ENCODE measurements at places on chromosomes 6 and 20. TPM values are rescaled to one million over a fixed set of nuclear protein-coding genes. Genes with fewer than 3 reads are reported as not detected.
A peak's percentile ranks its signal among the peaks of the same experiment; 100 is the strongest.

The KIAA0408 gene
- 1.4 TPM for total RNA-seq

The DBNDD2 gene
- 56.5 TPM for total RNA-seq

The HRH3 gene
- not detected for total RNA-seq

The SEL1L2 gene
- total RNA-seq = not detected

The MUCL3 gene
- total RNA-seq = not detected

The TMEM217 gene
- total RNA-seq = 2.6 TPM

The RGS17 gene
- total RNA-seq = 0.18 TPM

The EYA4 gene
- total RNA-seq = 3.4 TPM

The WFDC2 gene
- total RNA-seq = 30.4 TPM

The BPHL gene
- 24.5 TPM for total RNA-seq

- DNase-seq = no peak
Measured at GRCh38 chr6:16688984-16689636, 72.2 kb downstream of the ATXN1 start.

DNA sequence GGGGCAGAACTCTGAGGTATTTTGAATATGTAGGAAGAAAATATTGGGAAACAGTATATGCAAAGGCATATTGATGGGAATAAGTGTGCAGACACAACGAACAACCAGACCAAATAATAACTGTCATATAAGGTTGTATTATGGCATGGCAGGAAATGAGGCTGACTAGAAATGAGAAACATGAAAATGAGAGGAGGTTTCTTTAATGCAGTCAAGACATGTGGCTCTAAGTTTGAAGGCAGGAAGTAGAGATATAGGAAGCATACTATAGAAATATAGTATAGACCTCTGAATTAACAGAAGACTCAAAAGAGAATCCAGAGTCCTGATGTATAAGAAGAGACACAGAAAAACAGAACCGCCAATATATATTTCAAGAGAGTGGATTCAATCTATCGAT lies 459.7 kb upstream of the PTCHD4 start:
- DNase-seq = no peak

DNA sequence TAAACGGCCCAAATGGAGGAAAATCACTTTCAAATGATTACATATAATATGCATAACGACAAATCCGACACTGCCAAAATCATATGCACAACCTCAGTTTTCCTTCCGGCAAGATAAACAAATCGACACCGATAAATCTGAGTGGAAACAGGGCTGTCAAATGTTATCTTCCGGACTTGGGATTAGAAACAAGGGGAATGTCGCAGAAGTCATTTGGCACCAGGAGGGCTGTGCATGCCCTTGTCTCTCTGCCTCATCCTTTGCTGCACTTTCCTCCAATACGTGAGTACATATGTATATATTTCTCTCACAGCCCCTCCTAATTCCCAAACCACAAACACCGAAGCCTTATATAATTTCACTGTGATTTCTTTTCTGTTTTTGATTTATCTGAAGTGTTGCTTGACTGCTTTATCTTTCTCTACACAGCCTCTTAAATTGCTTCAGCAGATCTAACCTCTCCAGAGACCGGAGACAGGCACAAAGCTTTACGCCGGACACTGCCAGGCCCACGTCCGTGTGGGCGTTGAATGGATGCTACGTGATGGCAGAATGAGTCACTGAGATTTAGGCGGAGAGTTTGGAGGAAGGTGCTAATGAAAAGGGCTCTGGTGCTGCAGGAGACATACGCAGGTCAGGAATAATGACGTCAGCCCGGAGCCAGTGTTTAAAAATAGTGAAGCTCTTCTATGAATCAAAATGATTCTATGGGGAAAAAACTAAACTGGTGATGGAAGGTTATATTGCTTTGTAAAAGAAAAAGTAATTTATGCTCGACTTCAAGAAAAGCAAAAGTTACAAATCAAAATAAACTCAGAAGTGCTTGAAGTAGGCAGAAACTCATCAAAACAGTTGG lies 21.0 kb upstream of the PRELID3B start:
- no peak for DNase-seq

DNA sequence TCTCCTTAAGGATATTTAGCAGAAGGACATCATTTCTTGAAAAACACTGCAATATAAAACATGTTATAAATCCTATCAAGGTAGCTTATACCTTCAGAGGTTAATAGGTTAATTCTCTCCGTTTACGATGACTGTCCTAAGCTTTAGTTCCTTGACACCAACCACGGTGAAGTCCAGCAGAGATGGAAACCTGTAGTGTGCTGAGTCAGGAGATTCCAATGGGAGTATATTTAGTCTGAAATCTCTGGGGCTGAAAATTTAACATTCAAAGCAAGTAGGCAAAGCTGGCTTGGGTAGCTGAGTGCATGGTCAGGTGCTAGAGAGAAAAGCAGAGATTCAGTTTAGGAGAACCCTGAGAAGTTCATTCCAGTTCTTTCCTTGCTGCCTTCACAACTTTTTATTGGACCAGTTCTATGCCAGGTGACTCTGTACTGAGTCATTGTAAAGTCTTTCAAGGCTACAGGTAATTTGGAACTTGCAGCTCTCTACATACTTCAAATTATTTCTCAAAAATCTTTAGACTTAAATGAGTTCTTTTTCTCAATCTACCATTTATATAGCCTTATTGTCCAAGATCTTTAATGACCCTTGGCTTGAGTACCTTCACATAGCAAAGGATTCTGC lies 1009.4 kb upstream of the FLRT3 start:
- DNase-seq = no peak

DNA sequence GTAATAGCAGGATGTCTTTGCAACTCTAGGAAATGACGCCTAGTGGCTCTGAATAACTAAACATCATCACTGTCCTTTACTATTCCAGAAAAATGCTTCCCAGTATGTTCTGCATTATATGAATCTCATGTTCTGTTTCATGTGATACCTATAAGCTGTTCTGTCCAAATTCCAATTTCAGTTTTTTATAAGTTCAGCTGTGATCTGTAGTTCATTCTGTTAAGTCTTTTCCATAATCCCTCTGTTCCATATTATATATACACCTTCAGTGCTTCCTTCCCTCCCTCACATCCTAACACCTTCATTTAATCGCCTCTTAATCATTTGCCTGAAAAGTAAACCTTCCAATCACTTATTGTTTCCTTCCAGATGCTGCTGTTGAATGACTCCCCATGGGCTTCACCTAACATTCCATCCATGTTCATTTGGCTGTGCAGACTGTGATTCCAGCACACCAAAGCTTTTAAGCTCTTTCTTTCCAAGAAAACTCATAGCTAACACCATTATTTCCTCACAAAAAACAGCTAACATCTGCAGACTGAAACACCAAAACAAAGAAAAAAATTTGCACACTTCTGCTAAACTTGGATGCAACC lies 18.6 kb downstream of the HMGCLL1 start:
- no peak for DNase-seq

GRCh38 chr20:10316582-10316981 lies 98.0 kb downstream of the SNAP25 start:
- no peak for DNase-seq

GRCh38 chr6:47031656-47032055 lies 10.5 kb downstream of the ADGRF1 start:
- no peak for DNase-seq

GRCh38 chr20:1415667-1416468 lies 23.0 kb upstream of the FKBP1A start:
- DNase-seq = no peak

GRCh38 chr20:53623454-53624211 lies 30.0 kb upstream of the ZNF217 start:
- DNase-seq = peak; percentile 86

DNA sequence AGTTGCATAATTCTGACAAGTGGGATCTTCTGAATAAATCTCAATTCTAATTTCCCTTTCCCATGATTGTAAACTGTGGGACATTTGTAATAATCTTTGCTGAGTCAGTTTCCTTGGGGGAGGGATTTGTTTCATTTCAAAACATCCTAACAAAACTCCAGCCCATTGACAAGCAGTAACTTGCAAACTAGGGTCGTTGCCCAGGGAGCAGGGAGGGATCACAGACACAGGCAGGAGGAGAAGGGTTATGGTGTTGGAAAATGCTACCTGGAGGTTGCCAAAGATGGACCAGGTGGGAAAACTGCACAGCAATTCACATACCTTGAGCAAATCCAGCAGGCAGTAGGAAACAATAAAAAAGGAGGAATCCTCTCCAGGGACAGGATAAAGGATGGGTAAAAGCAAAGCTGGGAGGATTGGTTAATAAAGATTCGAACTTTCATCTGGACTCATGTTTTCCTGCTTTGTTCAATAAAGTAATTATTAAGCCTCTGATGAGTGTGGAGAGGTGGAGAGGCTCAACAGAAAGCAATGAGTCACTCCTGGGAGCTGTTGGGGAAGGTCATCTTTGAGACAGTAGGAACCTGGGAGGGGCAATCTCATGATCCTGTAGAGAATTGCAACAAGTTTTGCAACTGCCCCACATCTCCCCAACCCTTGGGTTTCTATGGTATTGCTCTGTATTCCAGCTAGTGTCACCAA lies 87.3 kb upstream of the AKIRIN2 start:
- no peak for DNase-seq

- no peak for DNase-seq
Measured at GRCh38 chr6:54624779-54625178, 221.8 kb upstream of the FAM83B start.

DNA sequence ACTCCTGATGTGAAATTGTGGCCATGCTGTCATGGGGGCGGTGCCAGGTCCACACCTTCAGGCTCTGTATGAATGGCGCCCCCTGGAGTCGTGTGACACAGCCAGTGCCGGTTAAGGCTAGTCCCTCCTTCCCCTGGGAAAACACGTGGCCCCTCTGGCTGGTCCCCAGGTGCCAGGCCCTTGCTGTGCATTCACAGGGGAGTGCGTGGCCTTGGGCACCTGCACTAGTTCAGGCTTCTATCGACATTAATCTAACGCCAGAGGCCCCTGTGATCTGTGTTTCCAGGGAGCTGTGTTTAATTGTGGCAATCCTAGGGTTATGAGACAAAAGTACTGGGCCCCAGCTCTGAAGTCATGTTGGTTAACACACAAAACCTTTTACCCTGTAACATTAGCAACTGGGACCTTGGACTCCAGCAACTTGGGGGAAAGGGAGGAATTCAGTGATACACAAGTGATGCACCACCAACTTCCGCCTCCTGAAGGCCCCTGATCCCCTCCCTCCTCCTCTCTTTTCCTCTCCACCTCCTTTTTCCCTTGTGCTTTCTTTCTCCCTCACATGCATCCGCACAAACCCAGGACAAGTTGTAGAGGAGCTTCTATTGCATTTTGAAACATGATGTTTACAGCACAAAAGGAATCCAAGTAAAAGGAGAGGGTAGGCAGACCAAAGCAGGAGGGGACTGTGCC lies 74.0 kb downstream of the SSR1 start:
- DNase-seq = peak; percentile 89

DNA sequence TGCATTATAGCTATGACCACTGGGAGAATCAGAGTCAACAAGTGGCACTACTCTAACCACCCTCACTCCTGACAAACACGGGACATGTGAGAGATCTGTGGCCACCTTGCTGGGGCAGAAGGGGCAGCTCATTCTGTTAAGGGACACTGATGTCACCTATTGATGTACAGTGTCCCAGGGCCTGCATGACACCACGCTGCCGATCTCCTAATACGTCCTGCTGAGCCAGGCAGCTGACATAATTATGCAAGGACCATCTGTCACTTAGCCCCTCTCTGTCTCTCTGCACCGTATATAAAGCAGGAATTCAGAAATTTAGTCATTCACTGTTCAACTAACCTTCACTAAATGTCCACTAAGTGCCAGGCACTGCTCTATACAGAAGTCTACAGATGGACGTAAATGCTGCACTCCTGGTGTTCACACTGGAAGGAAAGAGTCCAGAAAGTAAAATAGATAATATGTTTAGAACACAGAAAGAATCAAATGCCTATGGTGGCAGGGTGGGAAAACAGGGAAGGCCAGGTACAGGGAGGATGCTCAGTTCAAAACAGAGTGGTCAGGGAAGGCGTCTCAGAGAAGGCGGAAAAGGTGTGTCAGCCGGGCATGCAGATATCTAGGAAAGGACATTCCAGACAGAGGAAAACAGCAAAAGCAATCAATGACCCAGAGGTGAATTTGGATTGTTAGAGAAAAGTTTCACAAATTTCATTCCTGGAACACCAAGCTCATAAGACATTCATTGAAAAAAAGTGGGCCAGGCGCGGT lies 173.8 kb downstream of the ZNF217 start:
- no peak for DNase-seq

DNA sequence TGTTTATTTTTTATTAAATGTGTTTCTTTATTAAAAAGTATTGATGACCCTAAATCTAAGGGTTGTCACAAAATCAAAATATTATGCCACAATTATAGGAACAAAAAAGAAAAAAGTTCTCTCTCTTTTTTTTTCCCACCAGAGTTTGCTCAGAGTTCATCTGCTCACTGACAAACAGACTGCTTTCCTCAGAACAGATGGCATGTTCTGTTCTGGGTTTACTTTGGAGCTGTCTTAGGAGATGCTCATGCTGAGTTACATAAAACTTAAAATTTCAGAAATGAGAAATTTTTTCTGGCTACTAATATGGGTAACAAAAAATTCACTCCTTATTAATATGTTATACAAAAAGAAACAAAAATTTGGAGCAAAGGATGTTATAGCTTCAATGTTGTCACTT lies 30.3 kb downstream of the STK38 start:
- DNase-seq = no peak

DNA sequence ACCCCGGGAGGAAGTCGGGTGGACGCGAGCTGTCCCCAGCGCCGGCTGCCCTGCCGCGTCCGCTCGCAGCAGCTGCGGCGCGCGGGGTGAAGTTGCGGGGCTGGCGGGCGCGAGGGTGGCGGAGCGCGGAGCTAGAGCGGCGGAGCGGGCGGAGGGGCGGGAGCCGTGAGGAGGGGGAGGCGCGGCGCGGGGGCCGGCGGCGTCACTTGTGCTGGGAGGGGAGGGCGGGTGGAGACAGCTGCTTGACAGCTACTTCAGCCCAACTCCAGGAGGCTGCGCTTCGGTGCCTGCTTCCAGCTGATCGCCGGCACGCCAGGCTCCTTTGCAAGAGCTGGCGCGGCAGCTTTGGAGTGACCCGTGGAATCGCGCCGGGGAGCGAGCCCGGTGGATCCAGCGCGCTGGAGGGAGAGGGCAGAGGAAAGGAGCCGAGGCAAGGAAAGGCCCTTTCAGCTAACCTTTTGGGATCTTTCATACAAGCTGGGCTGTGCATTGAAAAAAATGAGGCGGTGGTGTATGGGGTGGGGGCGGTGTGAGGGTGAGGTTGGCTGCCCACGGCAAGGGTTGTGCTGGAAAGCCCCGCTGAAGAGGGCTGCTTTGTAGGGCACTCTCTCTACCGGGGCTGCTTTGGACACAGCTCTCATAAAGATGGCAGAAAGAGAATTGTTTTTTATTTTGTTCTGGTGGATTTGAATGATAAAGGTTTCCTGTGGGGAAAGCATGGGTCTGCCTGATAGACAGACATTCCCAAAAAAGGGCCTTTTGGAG lies 24.6 kb downstream of the RIPOR2 start:
- DNase-seq = peak; percentile 77

DNA sequence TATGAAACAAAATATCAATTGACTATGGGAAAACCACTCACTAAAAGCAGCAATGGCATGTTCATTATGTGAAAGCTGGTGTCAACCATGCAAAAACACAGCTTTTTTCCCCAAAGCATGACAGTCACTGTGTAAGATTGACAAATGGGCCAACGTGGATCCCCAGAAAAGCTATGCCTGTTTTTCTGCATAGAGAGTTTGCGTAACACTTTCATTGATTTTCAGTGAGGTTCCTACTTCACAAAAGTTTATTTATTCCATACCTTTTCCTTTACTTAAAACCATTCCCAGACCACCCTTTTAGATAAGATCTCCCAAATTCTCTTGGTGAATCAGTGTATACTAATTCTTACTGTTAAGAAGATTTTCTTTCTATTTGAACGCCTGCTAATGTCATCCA lies 138.4 kb upstream of the GLP1R start:
- no peak for DNase-seq

Measured in suprapubic skin (tissue), 4 donors.